KG1 (cell line): ENCODE measurements at places on chromosomes 5 and 9.

DNA sequence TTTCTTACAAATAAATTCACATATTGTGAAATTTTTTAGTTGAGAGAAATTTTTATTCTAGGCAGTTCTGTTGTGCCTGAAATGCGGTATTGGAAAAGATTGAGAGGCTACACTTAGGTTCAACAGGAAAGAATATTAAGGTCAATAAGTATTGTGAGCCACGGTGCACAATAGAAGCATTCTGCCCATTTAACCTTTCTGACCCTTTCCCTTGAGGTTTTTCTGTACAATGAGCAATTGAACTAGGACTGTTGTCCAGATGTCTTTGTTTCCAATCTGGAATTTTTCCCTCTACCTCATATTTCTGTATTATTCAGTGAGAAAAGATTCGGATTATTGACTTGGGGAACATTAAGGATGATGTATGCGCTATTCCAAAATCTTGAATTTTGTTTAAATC, 205.2 kb downstream of the NR3C1 start:
- DNase-seq = no peak

DNA sequence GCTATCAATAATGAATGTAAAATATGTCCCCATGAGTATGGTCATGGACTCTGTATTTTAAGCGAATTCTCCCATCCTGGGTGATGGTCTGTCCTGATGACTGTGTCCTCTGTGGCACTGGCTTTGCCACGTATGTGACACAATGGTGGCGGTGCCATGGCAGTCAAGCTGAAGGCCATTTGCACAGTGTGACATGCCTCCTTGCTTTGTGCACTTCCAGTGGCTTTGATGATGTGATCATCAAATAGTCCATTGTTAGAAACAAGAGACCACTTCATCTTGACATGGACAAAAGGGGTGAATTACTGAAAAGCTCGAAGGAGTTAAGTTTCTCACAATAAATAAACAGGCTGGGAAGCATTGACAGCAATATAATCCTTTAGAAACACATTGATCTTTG, 31.0 kb upstream of the PRRC1 start:
- DNase-seq = no peak

DNA sequence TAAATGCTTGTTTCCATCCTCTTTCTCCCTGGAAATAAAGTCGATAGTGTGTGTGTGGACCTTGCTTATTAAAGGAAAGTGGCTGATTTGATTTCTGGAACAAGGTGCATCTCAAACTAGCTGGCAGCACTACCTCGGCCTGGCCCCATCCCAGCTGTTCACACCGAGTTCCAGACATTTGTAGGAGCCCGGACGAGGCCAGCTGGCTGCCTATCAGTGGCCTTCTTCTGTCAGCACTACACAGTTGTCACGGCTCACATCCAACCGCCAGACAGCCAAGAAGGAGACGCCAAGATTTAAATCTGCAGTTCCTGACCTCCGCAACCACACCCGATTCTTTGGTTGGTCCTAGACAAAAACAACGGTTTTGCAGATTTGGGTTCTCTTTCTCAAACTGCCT, 63.6 kb downstream of the PALM2AKAP2 start:
- DNase-seq = no peak

GRCh38 chr9:92159058-92159457, 43.8 kb upstream of the SPTLC1 start:
- no peak for DNase-seq

GRCh38 chr9:5488221-5489008, 21.9 kb upstream of the PDCD1LG2 start:
- no peak for DNase-seq

DNA sequence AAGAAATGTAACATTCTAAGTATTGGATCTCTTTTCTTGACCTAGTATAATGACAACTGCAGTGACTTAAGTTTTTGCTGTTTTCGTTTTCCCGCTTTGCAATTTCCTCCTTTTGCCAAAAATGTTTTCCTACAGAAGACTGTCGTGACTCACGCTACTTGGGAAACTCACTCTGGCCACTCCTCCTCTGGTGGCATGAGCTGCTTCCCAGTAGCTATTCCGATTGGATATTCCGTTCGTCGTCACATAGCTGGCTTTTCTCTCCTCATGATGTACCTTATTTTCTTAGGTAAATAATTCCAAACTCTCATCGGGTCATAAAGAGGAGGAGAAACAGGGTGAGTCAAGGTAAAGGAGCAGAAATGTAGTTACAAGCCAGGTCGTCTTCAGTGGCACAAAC, 64.9 kb downstream of the GOLPH3 start:
- no peak for DNase-seq

GRCh38 chr5:151078490-151079262, 2.2 kb downstream of the TNIP1 start:
- no peak for DNase-seq

- no peak for DNase-seq
Measured at GRCh38 chr5:96026406-96027041, 64.9 kb upstream of the ELL2 start.

GRCh38 chr5:6370580-6370979, 7.8 kb downstream of the MED10 start:
- no peak for DNase-seq

DNA sequence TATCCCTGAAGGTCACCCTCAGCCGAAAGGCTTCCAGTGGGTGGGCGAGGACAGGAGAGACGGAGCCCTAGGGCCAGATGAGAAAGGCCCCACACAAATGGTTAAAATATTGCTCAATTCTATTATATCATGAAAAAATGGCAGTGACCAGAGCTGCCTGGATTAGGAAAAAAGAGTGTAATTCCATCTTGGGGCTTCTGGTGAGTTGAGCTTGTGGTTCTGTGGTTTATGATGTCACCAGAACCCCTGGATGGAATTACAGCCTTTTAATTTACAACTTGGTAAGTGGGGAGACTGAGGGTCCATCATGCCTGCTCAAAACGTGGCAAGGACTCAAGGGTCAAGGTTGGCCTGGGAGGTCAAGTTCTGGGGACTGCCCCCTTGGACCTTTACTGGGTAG, 55.5 kb upstream of the STC2 start:
- DNase-seq = no peak

GRCh38 chr5:159187719-159188118, 21.6 kb downstream of the RNF145 start:
- no peak for DNase-seq

DNA sequence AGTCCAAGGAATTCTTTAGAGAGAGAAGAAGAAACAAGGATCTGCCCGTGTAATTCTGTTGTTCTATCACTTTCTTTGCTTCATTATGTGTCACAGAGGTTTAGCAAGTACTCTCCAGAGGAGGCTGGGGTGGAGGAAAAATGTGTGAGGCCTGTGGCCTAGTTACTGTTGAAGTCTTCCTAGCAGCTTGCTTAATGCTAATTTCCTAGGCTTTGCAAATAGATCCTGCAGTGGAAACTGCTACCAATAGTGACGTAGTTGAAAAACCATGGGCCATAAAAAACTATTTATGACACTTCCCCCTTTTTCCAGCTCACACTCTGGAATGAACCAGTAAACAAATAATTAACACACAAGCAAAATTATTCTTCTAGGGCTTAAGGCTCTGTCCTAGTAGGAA, 27.0 kb upstream of the C9orf72 start:
- no peak for DNase-seq

DNA sequence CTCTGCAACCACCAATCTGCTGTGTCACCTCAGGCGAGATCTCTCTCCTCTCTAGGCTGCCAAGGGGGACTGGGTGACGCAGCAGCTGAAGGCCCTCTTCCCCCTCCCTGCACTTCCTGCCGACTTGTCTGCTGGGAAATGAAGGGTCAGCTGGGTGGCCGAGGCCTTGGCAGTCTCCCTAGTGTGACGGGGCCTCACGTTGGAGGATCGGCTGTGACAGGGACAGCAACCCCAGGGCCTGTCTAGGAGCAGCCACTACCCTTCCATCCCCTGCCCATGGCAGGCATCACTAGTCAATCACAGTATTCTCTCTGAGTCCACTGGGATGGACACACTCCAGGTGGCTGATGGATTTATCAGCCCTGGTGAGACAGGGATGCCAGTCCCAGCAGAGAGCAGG, 107.3 kb upstream of the SARDH start:
- DNase-seq = no peak

GRCh38 chr5:90285581-90285980, 124.0 kb downstream of the CETN3 start:
- no peak for DNase-seq

DNA sequence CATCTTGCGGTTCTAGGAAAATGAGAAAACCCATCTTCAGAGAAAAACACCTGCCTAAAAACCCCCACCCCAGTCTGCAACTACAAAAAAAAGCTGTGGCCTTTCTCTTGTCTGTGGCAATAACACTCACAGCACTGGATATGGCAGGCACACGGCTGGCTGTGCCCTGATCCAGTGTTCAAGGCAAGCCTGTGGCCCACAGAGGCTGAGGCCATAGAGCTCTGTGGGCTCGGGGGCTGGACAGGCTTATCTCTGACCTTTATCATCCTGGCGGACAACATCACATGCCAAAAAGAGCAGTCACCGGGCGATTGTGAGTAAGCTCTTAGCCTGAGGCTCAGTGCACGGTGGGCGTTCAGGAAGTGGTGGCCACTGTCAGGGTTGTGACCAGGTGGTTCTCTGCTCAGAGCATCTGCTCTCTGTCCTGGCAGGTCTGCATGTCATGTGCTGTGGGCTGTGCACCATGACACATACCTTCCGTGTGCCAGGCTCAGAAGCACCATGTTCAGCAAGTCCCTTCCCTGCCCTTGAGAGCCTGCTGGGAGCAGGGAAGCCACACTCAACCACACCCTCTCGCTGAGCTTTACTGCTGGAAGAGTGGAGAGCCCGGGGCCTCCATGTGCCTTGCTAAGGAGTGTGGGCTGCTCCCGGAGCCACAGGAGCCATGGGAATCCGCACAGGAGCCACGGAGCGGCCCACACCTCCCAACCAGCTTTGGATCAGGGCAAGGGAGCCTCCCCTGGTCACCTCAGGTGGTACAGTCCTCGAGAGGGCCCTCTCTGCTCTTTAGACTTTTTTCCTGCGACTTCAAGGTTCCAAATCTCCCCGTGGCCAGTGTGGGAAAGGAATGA, 34.6 kb upstream of the WDR38 start:
- no peak for DNase-seq

- no peak for DNase-seq
Measured at GRCh38 chr9:124392871-124393460, 22.3 kb downstream of the PSMB7 start.

GRCh38 chr5:169341556-169341955, 40.6 kb upstream of the SLIT3 start:
- no peak for DNase-seq

- no peak for DNase-seq
Measured at GRCh38 chr5:172959824-172960799, 888 bp downstream of the RPL26L1 start.

DNA sequence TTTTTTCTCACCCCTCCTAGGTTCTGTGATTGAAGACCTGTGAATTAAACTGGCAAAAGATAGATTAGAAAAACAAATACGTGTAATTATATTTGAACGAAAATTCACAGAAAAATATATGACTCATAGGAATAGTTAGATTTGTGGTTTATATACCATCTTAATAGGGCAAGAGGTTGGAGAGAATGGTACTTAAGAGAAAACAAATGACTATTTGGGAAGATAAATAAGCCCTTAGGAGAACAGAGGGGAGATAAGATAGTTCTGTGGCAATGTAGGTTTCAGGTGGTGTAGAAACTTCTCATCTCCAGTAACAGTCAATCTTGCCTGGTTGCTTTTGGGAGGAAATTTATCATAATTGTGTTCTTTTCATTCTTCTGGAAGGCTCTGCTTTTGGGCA, 122.0 kb downstream of the PRDM9 start:
- DNase-seq = no peak

DNA sequence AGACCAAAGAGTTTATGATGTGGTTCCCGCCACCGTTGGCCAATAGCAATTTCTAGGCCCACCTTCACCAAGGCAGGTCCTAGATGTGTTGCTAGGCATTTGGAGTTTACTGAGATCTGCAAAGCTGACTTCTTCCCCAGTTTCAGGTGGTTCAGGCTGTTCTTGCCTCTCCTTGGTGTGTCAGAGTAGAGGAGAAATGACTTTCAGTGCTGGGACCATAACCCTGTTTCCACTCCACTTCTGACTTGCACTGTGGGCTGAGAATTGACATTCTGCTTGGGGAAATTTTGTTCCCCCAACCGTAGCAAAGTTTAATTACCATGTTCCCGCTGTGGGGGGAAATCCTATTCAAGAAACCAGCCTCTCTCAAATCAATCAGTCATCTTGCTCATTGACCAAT, 128.0 kb upstream of the GABRP start:
- DNase-seq = no peak

DNA sequence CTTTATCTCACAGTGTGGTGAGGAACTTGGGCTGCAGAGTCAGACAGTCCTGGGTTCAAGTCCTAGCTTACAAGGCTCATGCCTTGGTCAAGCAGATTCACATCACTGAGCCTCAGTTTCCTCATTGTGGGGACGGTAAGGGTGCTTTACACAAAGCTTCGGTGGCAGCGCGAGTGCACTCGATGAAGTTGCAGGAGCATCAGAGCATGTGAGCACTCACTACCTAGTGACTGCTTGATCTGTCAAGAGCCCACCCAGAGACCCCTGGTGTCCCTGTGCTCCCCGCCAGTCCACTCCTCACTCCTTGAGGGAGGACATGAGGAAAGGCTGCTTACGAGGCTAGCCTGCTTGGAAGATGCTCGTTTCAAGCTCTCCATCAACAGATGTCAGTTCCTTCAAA, 56.2 kb upstream of the GARNL3 start:
- DNase-seq = no peak

DNA sequence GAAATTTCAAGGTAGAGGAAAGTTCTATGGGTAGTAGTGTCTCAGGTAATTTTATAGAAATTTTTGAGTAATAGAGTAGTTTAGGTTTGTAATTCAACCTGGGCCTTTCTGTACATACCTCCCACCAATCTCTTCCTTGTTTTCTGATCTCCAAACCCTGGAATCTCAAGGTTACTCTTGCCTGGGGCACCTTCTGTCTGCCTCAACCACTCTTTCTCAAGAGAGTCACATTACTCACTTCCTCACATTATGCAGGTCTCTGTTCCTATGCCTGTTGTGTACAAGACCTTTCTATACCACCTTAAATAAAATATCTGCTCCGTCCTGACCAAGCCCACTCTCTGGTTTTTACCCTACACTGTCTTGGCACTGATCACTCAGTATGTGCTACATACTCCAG, 412.6 kb upstream of the CTNND2 start:
- no peak for DNase-seq

DNA sequence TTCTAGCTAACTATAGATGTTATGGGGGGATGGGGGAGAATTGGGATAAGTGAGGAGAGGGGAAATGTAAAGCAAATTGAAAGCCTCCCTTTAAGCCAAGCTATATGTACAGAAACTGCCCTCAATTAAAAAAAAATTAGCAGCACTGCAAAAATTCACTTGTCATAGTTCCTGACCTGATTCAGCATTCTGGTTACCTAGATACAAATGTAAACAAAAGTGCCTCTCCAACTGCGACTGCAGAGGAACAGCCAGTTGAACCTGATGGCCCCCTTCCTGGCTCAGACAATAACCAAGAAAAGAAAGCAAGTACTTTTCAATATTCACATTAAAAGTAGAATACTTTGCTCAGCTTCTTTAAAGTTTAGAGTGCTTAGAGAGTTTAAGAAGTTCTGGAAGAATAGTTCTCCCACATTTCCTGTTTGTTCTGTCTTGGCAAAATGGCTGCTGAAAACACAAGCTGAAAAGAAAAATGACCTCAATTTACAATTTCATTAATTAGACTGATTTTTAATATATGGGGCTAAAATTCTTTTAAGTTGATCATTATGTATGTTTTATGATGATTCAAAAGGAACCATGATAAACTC, 1.5 kb downstream of the FAM81B start:
- DNase-seq = no peak

- no peak for DNase-seq
Measured at GRCh38 chr5:68803881-68804319, 289.9 kb upstream of the SLC30A5 start.
